ENCODE measurements at places on chromosomes 2 and 18. TPM values are rescaled to one million over a fixed set of nuclear protein-coding genes. Genes with fewer than 3 reads are reported as not detected.

DNA sequence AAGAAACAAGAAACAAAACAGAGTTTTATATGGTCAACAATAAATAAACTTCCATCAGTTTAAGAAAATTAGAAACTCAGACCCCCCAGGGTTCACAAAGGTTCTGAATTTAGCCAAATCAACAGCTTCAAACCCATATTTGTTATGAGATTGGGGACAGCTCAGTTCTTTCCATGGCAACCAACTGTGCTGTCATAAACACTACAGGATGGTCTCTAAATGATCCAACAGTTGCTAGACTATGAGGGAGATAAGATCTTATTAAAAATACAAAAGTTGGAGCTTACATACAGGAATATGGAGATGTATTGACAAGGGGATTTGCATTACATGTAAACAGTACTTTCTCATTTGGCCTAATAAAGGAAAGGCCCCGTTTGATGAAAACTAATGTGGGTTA lies 154.6 kb upstream of the CTAGE1 start:
- DNase-seq, result no peak

DNA sequence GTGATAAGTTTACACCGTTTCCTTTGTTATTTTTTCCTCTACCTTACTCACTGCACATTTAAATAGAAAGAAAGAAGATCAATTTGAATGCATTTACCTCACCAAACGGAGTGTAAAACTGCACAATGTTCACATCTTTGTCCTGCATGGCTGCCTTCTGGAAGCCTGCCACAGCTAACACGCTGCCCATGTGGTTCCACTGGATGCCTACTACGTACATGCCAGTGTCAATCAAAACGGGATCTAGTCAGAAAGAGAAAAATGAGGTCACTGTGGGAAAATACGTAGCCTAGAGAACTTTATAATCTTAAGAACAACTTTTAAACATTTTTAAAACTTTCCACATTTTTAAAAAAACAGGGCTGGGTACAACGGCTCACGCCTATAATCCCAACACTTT lies 16.4 kb downstream of the WDR35 start:
- no peak for DNase-seq

DNA sequence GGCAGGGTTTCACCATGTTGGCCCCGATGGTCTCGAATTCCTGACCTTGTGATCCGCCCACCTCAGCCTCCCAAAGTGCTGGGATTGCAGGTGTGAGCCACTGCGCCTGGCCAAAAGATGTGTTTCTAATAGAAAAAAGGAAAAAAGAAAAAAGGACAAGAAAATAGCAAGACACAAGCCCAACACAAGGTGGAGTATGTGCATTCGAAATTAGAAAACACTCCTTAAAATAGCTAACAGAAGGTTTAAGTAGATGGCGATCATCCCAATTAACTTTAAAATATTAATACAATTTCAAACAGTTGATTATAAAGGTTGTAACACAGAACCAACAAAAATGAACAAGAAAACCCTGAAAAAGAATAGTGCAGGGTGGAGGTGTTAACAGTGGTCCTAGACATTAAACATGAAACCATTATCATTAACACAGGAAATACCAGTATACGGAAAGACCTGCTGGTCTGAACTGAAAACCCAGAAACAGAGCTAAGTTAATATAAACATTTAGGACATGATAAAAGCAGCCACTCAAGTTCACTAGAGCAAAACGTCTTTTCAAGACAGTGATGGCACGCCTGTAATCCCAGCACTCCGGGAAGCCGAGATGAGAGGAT lies 57.9 kb downstream of the HDLBP start:
- no peak for DNase-seq

ALPP gene
- not detected for total RNA-seq
